ENCODE measurements at places on chromosomes 7 and 10.

GRCh38 chr10:84354623-84355022, 26.2 kb downstream of the CCSER2 start:
- DNase-seq: no peak

- DNase-seq: no peak
Observed at GRCh38 chr10:113957013-113957412, 86.7 kb upstream of the ADRB1 start.

- DNase-seq: no peak
Observed at GRCh38 chr10:94010116-94010515, 16.4 kb downstream of the PLCE1 start.

- DNase-seq: no peak
Observed at GRCh38 chr7:45985902-45986301, 64.8 kb upstream of the IGFBP3 start.

Measured in NCI-H1092 (cell line).